ENCODE measurements at places on chromosomes 6 and 20.

- peak; percentile 94 for DNase-seq
These were observed at the start of the genes MCM8 and TRMT6 for GRCh38 chr20:5950271-5951031. TSS of gene MCM8 (plus strand) at chr20:5950652. CDS start at chr20:5952016, 1,364 bp downstream. TSS of gene TRMT6 (minus strand) at chr20:5950533. CDS start at chr20:5950405, 128 bp downstream.

DNA sequence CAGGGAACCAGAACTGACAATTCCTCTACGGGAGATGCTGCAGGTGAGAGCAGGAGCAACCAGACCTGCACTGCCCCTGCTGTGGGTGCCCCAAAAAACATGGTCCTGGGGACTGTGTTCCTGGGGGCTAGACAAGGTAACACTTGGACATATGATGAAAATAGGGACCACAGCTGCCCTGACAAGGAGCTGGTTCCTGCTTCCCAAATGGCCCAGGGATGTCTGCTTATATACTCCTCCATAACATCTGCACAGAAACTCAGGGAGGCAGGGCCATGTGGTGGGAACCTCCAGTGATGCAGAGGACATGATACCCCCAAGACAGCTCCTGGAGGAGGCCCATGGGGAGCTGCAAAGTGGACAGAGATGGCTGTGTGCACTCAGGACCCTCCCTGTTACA, 19.8 kb downstream of the HLA-F start:
- DNase-seq: no peak

GRCh38 chr6:120083186-120083585, 733.6 kb upstream of the MAN1A1 start:
- no peak for DNase-seq

DNA sequence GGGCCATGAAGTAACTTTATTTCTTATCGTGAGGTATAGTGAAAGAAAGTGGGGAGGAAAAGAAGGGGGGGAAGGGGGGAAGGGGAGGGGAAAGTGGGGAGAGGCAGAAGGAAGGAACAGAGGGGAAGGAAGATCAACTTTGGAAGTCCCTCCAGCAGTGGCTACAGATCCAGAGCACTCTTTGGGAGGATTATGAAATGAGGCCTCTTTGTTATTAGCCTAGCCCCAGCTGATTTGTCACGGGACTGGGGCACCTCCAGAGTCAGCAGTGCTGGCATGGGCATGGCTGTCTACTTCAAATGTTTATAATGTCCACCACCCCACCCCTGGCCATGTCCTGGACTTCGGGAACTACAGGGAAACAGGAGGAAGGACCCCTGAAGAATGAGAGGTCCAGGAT, 7.6 kb downstream of the MOCS1 start:
- DNase-seq: no peak

GRCh38 chr6:55560290-55560885, 18.6 kb downstream of the HMGCLL1 start:
- no peak for DNase-seq

DNA sequence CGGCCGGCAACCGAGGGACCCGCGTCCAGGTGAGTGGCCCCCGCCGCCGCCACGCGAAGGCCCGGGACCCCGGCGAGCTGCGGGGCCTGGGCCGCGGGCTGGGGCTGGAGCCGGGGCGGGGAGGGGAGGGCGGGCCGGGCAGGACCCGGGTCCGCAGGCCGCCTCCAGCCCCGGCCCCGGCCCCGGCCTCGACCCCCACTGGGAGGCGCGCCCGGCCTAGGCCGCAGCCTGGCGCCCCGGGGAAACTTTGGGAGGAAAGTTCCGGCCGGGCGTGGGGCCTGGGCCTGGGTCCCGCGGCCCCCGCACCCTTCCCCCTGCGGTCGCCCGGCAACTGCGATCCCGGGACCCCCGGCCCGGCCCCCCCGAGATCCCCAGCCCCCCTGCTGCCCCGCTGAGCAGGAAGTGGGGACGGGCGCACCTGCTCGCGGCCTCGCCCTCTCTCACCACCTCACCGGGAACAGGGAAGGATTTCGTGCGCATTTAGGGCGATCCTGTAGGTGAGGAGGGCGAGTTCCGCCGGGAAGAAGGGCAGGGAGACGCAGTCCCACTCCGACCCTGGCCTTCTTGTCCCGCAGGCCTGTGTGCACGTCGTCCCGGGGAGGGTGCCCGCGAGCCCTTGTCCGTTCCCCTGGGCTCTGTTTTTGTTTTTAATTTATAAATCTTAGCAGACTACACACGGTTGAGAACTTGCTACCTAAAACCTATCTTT, 402 bp downstream of the OSBPL2 start:
- DNase-seq: no peak

GRCh38 chr20:44736170-44737021, 9.3 kb upstream of the KCNK15 start:
- peak; percentile 43 for DNase-seq

- no peak for DNase-seq
These were observed 29.1 kb downstream of the VSTM2L start for GRCh38 chr20:37932074-37932473.

- DNase-seq: no peak
These were observed 6.6 kb upstream of the WTAP start for GRCh38 chr6:159720708-159721107.

Data from thymus (tissue), 14 donors.